ENCODE measurements at places on chromosomes 3 and 15.

DNA sequence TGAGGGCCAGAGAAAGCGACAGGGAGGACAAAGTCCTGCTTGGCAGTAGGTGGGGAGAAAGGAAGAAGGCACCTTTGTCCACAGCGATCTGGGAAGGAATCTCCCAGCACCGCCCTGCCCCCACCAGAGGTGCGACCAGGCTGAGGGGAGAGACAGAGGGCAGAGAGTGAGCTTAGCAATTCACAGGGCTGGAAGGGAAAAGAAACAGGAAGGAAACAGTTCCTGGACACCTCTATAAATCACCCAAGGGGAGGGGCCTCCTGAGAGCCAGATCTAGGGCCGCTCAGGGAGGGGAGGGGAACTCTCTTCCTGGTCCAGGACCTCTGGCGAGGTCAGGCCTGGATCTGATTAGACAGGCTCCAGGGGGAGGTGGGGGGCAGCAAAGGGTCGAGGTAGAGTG is 35.4 kb downstream of the RNU5B-1 start:
- DNase-seq = no peak

DNA sequence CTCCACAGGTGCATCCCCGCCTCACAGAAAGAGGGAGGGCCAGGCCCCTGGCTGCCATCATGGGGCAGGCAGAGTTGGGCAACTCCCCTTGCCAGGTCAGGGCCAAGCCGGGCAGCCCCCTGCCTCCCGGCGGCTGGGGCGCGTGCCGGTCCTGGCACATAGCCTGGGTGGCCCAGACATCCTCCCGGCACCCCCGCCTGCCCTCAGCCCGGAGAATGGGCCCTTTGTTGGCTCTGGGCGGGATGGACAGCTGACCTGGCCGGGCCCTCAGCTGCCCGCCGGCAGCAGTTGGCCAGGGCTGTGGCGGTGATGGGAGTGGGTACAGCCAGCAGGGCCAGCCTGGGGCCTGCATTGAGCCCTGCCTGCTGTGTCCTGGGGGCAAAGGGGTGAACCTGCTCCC is 16.5 kb downstream of the PLXNA1 start:
- DNase-seq = no peak

DNA sequence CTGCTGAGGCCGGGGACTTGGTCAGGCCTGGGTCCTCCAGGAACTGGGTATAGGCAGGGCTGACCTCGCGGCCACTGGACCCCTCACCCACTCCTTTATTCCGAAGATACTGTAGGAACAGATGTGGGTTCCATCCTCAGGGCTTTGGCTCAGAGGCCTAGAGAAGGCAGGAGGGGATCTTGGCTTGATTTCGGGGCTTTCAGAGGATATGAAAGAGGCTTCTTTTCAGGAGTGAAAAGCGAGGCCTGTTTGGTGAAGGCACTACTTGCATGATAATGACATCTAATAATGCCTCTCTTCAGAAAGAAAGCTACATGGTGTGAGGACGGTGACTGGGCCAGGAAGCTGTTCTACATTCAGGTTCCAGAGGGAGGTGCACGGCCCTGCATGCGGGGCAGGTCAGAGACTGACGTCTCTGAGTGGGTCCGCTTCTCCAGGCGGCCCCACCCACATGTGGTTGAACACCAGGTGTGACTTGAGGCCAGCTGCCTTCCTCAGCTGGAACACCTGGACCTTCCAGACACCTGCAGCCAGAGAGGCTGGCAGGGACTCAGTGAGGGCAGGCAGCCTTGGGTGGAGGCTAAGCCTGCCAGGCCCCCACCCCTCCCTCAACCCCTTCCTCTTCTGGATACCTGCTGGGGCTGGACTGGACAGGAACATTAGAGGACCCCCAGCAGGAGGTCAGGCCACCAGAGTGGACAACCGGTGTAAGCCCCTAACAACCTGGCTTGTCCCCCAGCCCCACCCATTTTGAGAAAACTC is 31.1 kb upstream of the HHATL start:
- DNase-seq = peak; percentile 3

DNA sequence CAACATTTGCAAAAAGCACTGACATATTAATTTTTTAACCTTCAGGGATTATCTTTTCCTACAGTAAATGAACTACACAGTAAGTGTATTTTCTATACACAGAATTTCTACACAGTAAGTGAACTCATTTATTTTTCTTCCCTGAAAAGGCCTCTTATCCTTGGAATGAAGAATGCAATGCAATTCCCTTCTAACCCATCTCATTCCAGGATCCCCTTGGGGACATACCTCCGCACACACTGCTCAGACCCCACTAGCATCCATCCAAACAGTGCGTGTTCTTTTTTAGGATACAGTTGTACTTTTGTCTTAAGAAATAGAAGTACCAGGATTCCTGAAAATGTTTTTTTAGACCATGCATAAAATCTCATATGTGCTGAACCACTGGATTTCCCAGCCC is 152.8 kb downstream of the UACA start:
- no peak for DNase-seq

DNA sequence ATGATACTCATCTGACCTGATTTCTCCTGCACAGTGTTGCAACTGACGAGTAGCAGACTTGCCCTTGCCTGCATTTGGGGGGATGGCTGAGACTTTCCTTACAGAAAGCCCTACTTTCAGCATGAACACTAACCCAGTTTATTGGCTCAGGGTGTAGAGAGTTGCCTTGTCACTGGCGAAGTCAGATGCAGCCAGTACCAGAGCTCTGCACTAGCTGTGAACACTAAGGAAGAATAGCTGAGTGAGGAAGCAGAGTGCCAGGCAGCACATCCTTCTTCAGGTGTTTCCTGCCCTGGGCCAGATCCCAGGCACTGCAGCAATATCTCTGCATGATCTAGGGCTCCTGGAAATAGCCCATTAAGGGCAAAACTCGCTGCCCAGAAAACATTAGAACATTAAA is 154.0 kb upstream of the SYNPR start:
- DNase-seq = no peak

GRCh38 chr3:129226374-129226773 is 23.0 kb upstream of the COPG1 start:
- DNase-seq = no peak

- peak; percentile 20 for DNase-seq
Observed at GRCh38 chr3:158261371-158261991, 151.6 kb downstream of the RSRC1 start.

DNA sequence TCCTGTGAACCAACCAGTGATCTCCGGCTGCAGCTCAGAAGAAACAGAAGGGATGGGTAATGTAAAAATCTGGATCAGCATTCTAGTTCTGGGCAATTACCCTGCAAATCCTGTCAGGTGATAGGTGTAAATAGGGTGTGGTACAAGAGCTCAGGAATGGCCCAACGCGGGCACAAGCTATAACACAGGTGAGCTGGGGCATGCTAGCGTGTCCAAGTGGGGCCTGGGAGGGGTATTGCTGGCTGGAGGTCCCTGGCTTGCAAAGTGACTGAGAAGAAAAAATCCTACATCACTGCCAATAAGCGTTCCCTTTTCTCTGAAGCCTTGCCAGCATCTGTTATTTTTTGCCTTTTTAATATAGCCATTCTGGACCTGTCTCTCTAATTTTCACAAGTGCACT is 9.7 kb upstream of the CHST2 start:
- DNase-seq = no peak

DNA sequence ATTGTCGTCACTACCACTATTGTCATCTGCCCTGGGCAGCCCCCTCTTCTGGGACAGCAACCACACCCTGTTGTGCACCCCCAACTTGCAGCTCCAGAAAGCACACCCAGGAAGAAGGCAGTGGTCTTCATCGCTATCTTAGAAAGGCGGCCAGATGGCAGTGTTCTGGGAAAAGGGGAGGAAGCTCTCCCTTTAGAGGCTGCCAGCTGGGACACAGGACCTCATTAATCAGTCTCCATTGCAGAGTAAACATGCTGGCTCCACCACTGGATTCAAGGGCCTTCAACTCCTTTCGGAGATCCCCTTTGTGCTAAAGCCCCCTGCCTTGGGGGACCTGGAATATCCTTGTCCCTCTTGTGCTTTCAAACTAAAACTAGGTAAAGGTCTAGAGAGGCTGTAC is 199.3 kb upstream of the LINGO1 start:
- DNase-seq = no peak

DNA sequence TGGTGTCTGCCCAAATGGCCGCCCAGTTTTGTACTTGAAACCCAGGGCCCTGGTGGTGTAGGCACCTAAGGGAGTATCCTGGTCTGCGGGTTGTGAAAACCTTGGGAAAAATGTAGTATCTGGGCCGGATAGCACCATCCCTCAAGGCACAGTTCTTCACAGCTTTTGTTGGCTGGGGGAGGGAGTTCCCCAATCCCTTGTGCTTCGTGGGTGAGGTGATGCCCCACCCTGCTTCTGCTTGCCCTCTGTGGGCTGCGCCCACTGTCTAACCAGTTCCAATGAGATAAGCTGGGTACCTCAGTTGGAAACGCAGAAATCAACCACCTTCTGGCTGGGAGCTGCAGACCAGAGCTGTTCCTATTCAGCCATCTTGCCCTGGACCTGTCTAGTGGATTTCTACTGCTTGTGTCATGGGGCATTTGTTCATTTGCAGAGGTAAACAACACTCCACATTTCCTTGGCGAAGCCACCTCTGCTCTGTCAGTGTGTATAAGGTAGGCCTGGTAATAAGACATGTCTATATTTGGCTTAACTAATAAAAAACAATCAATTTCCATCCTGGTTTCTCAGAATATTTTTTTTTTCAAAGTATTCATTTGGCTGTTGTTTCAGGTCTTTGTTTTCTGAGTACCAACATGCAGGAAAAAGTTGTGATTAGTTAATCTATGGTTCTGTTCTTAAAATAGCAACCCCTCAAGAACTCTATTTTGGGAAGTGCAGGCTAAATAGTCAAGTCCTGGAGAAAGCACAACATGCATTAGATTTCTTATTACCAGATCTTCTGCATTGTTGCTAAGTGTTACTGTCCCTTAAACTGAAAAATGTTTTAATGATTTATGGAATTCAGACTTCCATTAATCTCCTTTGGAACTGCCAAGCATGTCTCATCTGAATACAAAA is 304.3 kb downstream of the ZIC1 start:
- DNase-seq = no peak

- no peak for DNase-seq
Observed at GRCh38 chr15:33586786-33587697, 276.3 kb downstream of the RYR3 start.

DNA sequence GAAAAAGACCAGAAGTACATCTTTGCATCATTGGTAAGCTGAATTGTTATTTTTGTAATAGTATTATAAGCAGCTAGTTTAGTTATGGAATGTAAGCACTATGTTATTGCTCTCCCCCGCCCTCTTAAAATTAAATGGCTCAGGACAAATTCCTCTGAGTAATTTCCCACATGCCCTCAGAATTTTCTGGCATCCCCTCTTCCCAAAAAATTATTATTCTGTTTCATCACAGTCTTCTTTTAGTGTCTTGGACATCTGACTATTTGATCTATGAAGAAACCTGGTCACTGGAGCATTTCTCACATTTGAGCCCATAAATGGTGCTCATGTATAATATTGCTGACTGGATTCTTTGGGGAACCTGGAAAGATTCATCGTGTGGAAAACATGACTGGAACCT is 68.3 kb downstream of the KLHL25 start:
- DNase-seq = no peak

GRCh38 chr3:158463556-158463955 is 107.4 kb upstream of the MLF1 start:
- no peak for DNase-seq

GRCh38 chr3:157128771-157129681 is 30.9 kb downstream of the CCNL1 start:
- no peak for DNase-seq

DNA sequence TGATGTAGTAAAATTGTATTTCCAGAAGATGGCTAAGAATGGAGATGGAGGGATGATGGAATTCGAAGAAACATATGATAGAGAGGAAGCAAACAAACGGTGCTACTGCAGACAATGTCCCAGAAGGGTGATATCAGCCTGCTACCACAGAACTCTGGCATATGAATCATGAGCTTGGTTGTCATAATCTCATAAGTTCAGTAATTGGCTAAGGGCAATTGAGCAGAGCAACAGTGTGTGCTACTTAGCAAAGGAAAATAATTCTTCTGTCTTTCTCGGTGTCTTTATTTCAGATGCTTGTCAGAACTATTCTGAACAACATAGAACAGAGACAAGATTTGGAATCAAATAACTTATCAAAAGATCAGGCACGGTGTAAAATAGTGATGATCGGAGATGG is 407.3 kb downstream of the GBE1 start:
- DNase-seq = no peak

GRCh38 chr3:24598695-24599470 is 104.2 kb upstream of the THRB start:
- no peak for DNase-seq

- no peak for DNase-seq
Observed at GRCh38 chr3:58626841-58627569, 39.6 kb downstream of the FAM3D start.

GRCh38 chr3:183181606-183182005 is 19.1 kb upstream of the LAMP3 start:
- no peak for DNase-seq

DNA sequence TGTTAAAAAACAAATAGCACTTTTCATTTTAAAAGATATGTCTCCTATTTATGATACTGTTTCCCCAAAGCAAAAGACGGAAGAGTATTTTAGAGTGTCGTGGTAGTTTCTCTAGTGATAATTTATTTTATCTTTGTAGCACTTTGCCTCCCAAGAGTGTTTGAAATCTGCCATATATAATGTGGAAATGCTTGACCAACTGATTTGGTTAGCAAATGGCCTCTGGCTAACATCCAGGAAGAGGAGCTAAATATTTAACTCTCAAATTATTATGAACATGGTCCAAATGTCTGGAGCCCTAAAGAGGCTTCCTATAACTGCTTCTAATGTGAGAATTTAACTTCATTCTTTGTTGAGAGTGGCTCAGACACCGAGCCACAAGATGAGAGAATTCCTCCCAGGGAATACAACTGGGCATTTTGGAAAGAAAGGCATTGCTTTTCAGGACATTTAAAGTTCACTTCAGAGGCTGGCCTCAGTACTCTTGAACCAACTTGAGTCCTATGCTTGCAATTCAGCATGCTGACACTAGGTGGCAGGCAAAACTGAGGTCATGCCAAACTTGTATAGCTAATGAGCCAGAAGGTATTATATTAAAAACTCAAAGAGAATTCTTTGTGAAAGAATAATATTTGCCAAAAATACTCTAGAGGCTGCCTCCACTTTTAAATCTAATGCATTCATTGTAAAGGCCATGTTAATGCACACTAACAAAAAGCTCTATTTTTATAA is 104.5 kb downstream of the RARB start:
- peak; percentile 73 for DNase-seq

GRCh38 chr15:85690561-85691231 is 104.0 kb downstream of the KLHL25 start:
- peak; percentile 64 for DNase-seq

DNA sequence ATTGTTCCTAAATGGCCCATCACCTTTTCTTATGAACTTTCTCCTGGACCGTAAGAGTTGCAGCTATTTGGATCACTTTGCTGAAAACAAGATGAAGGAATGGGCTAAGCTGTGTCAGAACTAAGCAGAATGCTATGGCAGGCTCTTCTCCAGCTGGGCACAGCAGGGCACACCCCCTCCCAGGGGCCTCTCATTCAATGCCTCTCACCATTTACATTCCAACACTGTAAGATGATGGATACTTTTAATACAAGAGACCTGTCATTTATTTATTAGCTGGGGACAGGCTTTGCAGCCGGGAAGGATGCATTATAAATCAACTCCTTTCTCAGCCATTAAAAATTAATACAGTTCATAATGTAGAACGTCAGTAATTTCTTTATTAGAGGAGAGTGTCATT is 240.1 kb downstream of the NTRK3 start:
- no peak for DNase-seq

- no peak for DNase-seq
Observed at GRCh38 chr3:2944628-2945027, 165.5 kb downstream of the IL5RA start.

GRCh38 chr3:55746808-55747413 is 259.8 kb upstream of the WNT5A start:
- DNase-seq = peak; percentile 29
